Neural progenitor cell (in vitro differentiated cells): ENCODE measurements at places on chromosomes 7 and 10.
A peak's percentile ranks its signal among the peaks of the same experiment; 100 is the strongest.

- DNase-seq, result peak; percentile 47
Observed at GRCh38 chr7:55387062-55387965, 22.2 kb downstream of the LANCL2 start.

DNA sequence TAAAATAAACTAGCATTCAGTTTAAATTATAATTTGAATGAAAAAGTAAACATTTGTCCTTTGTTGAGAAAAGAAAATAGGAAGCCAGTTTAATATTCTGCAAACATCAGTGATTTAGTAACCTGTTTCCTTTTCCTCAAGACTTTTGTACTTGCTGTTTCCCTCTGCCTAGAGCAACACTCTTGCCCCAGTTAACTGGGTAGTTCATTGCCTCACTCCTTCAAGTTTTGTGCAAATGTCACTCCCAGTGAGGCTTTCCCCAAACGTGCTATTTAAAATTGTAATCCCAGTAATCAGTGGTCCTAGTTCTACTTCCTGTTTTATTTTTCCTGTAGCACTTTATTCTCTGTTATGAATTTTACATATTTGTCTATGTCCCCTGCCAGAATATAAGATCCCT, 23.8 kb downstream of the DLD start:
- no peak for DNase-seq

DNA sequence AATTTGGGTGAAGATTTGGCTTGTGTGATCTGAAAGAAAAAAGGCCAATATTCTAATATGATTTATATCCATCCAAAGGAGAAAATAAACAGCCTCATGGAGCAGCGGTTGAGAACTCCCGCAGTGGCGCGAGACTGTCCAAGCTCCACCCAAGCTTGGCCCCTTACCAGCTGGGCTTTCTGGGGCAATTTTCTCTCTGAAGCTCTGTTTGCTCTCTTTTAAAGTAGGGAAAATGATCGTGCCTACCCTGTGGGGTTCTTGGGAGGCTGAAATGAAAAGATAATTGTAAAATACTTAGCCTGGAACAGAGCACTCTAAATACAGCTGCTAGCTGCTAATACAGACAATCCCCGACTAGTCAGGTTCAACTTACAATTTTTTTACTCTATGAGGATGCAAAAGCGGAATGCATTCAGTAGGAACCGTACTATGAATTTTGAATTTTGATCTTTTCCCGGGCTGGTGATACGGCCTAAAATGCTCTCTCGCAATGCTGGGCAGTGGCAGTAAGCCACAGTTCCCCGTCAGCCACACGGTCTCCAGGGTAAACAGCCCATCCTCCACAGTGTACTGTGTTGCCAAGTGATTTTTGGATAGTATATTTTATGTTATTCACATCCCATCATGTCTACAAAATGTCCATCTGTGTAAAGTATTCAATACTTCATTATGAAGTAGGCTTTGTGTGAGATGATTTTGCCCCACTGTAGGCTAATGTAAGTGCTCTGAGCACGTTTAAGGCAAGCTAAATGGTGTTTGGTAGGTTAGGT, 137.7 kb downstream of the CHN2 start:
- no peak for DNase-seq

GRCh38 chr10:30027057-30028005, 32.1 kb downstream of the JCAD start:
- DNase-seq, result no peak

GRCh38 chr10:70850097-70850496, 34.3 kb downstream of the SGPL1 start:
- DNase-seq, result no peak

DNA sequence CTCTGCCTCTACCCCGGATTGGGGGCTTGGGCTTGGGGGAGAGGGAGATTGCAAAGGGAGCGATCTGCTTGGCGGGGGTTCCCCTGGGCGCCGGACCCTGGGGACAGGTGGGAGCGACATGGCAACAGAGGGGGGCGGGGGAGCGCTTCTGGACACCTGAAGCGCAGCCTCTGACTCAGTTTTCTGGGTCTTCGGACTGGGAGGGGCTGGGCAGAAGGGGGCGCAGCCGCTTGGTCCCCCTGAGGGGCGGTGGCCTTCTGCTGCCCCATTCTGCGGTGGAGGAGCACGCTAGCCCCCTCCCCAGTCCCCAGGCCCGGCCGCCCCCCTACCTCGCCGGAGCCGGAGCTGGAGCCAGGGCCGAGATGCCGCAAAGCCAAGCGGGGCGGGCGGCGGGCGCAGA, 380 bp downstream of the NAT16 start:
- DNase-seq, result peak; percentile 44

GRCh38 chr7:1738511-1738910, 68.4 kb downstream of the ELFN1 start:
- DNase-seq, result no peak

DNA sequence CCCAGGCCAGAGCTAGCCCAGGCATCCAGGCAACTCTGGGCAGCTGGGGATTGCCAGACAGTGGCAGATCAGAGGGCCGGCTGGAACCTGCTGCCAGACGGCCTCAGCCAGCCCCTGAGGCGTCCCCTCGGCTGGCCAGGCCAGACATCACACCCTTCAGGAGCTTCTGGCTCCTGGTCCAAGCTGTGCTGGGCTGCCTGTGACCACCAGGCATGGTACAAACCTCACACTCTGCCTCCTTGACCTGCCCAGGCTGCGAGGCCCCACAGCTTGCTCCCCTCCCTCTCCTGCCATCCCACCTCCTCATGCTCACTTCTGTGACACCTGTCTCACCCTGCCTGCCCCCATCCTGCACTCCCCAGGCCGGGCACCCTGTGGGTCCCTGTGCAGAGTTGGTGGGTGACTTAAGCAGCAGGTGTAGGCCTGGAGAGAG, 5.7 kb downstream of the DEPP1 start:
- DNase-seq, result no peak

GRCh38 chr7:1706721-1707613, 36.9 kb downstream of the ELFN1 start:
- no peak for DNase-seq

DNA sequence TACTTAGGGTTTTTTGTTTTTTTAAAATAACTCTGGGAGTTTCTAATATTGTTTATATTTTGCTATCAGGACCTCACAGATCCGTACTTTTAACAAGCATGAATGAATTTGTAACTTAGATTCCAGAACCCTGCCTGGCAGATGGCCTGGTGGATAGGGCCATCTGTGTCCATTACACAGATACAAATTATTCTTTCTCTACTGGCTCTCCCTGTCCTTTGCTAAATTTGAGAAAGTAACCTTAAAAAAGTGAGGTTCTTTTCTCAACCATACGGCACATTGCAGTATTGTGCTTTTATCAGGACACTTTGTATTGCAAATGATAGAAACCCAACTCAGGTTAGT, 26.6 kb downstream of the LCOR start:
- no peak for DNase-seq

GRCh38 chr10:117933036-117933435, 113.7 kb downstream of the RAB11FIP2 start:
- no peak for DNase-seq

DNA sequence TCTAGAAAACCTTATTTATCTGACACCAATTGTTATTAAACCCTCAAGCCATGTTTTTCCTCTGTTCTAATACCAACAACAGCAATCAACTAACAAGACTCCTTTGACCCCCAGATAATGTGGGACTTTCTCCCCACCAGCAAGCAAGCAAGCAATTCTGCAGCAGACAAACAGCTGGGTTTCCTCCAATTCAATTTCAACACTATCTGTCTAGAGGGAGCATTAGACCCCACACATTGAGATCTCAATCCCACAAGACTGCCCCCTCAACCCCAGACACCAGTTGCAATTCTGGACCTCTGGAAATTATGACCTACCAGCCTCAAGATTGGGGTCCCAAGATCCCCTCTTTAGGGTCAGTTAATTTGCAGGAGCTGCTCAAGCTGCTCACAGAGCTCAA, 89.4 kb upstream of the TMEM26 start:
- DNase-seq, result no peak

GRCh38 chr7:44131173-44132029, 8.1 kb upstream of the POLD2 start:
- peak; percentile 48 for DNase-seq

GRCh38 chr10:27525819-27526218, 21.7 kb downstream of the RAB18 start:
- DNase-seq, result no peak

- DNase-seq, result no peak
Observed at GRCh38 chr7:108280136-108280535, 150.0 kb upstream of the LAMB4 start.

- DNase-seq, result peak; percentile 71
Observed at GRCh38 chr7:92695308-92696261, 105.4 kb upstream of the FAM133B start.

DNA sequence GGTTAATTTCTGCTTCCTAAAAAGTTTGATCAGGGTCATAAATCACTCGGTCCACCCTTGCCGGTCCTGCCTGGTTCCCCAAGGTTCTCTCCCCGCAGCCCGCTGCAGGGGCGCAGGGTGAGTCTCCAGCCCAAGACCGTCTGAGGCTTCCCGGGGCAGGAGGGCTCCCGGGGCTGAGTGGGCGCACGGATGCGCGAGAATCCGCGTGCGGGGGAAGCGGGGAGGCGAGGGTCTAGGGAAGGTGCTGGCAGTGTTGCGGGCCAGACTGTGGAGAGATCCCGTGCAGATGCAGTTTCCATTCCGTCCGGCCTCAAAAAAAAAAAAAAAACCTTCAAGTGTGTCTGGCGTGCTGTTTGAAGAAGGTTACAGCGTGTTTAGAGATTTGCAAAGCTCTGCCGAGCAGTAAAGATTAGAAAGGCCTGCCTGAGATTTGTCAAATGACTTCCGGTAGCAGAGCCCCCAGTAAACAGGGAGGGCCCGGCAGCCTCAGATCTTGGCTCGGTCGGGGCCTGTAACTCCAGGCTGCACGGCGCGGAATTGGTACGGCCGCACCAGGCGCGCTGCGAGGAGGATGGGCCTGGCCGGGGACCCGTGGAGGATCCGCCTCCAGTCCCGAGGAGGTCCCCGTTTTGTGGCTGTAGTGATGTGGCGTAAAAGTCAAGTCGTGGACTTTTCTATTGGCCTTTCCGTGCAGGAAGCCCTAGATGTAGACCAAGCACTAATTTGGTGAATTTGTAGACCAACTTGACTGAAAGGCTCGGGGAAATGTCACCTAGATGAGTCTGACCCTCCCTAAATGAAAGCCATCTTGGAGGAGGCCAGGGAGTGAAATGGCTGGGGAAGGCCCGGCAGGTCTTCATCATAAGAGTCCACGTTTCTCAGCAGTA, 293.2 kb upstream of the NFE2L3 start:
- DNase-seq, result peak; percentile 60

DNA sequence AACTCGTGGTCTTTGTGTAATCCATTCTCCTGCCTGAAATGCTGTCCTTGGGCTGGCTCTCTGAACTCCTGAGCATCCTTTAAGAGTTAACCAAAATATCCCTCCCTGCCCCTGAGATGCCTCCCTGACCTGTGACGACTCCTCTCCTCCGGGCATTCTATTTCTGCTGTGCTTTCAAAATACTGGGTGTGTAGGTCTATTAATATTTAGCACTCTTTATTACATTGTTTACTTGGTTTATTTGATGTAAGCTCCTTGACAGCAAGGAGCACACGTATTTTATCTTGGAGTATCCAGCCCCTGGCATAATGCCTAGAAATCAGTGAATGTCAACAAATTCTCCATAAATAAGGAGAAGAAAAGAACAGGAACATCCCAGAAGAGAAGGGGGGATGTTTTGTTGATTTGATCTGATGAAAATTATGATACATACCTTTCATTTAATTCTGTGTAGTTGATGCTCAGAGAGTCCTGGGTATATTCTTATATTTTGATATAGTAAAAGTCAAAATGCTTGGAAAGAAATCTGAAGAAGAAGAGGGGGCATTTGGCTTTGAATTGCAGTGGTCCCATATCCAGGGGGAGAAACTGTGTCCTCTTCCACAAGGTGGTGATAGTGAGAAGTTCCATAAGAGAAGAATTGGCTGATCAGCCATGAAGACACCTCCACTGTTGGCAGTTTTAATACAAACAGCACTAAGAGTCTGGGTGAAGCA, 107.7 kb upstream of the MPP7 start:
- DNase-seq, result no peak

GRCh38 chr7:104816537-104816936, 197.5 kb upstream of the KMT2E start:
- no peak for DNase-seq

DNA sequence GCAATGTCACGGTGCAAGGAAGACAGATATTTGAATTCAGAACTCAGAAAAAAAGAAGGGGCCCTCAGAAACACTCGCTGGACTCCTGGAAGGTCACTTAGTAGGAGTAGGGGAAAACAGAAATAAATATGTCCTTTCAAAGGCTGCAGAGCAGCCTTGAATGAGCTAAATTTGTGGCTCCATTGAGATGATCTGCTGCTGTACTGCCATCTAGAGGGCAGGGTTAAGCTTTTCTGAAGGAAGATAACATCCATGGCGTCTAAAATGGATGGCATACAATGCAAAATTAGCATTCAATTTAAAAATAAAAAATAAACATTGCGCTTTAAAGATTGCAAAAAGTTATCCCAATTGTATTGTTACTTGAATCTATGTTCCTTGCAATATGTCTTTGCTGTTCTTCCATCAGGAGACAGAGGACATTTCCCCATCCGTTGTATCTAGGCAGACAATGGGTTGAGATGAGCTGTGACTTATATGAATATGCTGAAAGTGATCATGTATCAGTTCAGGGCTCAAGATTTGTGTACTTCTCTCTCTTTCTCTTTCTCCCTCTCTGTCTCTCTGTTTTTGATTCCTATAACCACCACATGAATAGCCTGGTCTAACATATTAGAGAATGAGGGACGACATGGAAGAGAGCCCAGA, 642.2 kb downstream of the SH2D4B start:
- DNase-seq, result peak; percentile 59

DNA sequence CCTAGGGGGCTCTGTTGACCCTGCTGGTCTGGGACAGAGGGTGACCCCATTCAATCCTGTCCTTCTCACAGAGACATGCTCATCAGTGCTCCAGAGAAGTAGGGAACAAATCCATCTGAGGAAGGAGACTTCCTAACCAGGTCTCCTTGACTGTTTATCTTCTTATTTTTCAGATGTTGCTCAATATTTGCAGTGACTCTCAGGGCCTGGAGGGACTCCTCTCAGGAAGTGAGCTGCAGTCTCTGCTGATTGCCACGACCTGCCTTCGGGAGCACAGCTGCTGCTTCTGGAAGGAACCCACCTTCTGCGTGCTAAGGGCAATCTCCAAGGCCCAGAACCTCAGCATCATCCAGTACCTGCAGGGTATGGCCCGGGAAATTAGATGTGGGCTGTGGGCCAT, 41.0 kb downstream of the WDFY4 start:
- no peak for DNase-seq

- no peak for DNase-seq
Observed at GRCh38 chr7:137160236-137160635, 183.3 kb downstream of the PTN start.

- DNase-seq, result peak; percentile 99
Observed at GRCh38 chr10:72260976-72261783, 12.5 kb upstream of the DDIT4 start.

GRCh38 chr7:132078891-132079735, 497.2 kb downstream of the PLXNA4 start:
- DNase-seq, result no peak

- DNase-seq, result peak; percentile 54
Observed at GRCh38 chr10:111281516-111281915, 204.7 kb downstream of the ADRA2A start.

DNA sequence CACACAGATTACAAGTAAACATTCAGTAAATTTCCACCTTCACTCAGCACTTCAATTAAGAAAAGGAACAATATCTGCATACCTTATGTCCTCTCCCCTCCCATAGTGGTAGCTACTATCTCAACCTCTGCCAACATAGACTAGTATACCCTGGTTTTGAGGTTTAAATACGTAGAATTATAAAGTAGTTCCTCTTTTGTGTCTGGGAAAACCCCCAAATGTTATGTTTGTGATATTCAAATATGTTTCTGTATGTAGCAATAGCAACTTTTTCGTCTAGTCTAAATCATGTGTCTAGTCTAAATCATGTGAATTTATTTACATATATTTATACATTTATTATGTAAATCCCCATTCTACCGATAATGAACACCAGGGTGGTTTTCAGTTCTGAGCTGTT, 13.2 kb upstream of the CAMK2B start:
- DNase-seq, result no peak
